ENCODE measurements at places on chromosomes 5 and 9.

- DNase-seq: no peak
Measured at GRCh38 chr9:104313396-104314110, 190.5 kb upstream of the OR13F1 start.

DNA sequence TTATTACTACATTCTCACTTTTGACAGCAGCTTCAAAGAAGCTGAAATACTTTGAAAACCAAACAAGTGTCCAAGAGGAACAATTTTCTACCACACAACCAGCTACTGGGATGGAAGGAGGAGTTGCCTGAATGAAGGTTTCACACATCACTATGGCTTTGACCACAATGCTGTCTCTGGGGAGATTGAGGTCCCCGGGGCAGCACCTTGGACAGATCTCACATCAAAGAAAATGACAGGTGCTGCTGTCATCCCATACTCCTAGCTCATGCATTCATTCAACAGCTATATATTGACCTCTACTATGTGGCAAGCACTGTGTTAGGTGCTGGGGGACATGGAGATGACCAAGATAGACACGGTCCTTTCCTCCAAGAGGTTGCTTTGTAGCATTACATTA lies 233.2 kb upstream of the RASEF start:
- no peak for DNase-seq

DNA sequence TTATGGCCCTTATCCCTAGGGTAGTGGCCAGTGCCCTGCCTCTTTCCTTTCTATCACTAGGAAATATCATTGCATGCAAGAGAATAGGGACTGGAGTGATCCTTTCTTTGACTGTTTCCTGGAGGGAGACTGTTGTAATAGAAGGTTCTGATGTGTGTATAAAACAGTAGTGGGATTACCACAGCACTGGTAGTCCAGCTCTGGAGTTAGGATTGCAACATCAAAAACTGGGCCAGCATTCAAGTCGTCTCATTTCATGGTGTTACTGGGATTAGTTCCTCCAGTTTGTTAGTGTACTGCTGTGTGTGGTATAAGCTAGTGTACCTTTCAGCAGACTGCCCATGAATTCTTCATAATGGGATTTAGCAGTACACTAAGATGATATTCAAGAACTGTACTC lies 45.8 kb downstream of the KIAA1958 start:
- DNase-seq: peak; percentile 71

DNA sequence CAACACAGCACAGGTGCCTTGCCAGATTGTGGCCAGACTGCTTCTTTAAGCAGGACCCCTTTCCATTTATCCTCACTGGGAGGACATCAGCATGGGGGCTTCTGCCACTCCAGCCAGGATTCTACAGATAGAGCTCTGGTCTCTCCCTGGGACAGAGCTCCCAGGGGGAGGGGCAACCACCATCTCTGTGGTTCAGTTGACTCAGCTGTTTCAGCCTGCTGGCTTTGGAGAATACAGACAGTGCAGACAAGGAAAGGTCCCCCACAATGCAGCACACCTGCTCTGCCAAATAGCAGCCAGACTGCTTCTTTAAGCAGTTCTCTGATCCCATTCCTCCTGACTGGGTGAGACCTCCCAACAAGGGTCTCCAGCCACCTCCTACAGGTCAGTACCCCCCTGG lies 132.8 kb downstream of the OR2K2 start:
- DNase-seq: no peak

GRCh38 chr5:140178086-140178410 lies 3.1 kb downstream of the CYSTM1 start:
- no peak for DNase-seq

DNA sequence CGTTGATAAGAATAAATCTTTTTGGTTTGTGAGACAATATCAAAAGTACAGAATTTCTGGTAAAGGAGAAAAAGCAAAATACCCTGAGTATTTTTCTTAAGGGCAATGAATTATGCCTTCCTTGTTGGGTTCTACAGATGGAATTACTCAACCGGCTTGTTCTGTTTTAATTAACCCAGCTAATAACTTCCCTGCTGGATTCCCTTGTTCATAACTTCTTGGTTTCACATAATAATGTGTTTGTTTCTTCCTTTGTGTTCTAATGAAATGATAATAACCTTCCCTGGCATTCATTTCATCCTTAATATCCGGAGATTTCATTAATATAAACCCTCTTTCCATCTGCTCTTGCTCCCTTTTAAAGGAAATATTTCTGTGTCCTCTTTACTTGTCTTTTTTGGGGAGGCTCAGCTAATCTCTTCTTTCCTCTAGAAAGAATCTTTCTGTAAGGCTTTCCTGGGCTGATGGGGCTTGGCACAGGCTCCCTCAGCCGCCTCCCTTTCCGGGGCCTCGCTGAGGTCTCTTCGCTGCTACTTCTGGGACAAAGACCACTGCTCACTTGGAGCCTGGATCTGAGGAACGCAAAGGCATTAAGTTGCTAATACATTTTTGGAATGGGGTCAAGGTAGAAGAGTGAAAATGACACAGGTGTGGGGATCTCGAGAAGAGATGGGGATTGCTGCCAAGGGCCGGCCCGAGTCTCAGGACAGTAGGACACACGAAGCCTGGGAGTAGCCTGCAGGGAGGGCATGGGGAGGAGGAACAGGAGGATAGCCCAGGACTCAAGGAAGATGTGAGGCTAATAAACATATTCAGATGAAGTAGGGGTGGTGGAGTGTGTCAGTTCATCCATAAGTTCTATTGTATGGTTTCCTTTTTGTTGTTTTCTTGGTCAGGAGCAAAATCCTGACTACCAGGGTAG lies 118.5 kb downstream of the NRG2 start:
- DNase-seq: no peak

GRCh38 chr5:53613061-53613460 lies 52.6 kb downstream of the NDUFS4 start:
- DNase-seq: no peak

GRCh38 chr5:30195036-30195435 lies 998.5 kb upstream of the CDH6 start:
- DNase-seq: no peak

DNA sequence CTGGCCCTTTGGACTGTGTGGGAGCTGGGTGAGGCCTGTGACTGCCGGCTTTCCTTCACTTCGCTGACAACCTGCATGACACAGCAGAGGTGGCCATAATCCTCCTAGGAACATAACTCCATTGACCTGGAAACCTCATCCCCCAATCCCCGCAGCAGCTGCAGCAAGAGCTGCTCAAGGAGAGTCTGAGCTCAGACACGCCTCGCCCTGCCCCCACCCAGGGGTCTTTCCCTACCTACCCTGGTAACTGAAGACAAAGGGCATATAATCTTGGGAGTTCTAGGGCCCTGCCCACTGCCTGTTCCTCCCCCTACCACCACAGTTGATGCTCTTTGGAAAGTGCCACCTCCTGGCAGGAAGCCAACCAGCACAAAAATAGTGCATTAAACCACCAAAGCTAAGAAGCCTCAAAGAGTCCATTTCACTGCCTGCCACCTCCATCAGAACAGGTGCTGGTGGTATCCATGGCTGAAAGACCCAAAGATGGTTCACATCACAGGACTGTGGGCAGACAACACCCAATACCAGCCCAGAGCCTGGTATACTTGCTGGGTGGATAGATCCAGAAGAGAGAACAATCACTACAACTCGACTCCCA lies 18.4 kb downstream of the TRIM36 start:
- no peak for DNase-seq

GRCh38 chr9:132671620-132672412 lies 1.6 kb downstream of the GTF3C4 start:
- peak; percentile 64 for DNase-seq

DNA sequence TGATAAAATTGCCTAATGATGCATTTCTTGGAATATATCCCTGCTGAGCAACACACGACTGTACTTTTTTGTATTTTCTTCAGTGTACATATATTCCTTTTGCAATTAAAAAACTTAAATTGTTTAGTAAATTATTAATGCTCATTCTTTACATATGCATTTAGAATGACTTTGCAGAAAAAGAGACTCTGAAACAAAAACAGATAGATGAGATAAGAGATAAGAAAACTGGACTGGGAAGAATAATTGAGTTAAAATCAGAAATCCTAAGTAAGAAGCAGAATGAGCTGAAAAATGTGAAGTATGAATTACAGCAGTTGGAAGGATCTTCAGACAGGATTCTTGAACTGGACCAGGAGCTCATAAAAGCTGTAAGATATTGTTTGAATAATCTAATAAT lies 32.7 kb downstream of the RAD50 start:
- no peak for DNase-seq

DNA sequence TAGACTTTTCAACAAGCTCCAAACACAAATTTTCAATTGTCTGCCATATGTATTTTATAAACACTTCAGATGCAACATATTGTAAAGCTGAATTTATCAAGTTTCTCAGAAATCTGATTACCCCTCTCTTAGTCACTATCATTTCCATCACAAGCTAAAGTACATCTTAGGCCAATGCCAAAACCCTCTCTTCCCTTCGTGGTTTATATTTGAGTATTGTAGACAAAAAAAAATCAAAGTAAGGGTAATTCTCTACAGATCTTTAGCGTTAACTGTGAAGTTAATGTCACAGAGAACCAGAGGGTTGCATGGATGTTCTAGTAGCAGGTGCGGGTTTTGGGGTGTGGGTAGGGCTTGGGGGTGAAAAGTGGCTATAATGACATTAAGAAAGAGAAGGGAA lies 387.7 kb upstream of the PTGER4 start:
- no peak for DNase-seq

DNA sequence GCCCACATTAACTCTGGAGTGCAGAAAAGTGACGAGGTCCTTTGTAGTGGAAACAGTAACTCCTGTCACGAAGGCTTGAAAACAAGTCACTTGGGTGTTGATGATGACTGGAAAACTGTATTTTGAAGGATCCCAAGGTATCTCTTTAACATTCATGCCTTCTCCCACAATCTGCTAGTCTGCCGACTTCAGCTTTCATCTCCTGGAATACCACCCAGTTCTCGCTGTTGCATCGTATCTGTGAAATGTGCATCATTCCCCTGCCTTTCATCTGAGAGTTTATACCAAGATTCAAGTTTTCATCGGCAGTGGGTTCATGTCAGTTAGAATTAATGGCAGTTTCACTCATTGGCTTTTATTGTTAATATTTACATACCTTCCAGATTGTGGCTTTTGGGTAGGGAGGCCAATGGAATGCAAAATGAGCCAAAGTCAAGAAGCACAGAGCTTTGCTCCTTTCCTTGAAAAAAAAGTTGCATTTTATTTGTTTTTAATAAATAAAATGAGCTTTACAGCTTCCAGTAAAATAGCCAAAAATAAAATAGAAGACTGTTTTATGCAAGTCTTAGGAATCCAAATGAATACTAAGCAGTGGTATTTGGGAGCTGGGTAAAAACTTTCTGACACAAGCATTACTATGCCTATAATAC lies 575.2 kb upstream of the WWC1 start:
- DNase-seq: peak; percentile 61

DNA sequence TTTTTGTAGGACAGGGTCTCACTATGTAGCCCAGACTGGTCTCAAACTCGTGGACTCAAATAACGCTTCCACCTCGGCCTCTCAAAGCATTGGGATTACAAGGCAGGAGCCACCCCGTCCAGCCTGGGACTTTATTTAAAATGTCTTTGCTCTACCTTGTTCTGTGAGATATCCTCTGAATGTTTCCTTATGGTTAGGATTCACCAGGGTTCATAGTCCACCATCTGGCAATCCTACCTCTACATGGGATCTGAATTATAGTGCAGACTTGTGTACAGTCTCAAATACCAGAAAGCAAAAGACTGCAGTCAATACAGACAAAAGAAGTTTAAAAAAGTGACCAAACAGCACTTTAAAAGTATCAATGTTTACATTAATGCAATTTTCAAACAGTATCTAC lies 10.1 kb downstream of the ISCA1 start:
- no peak for DNase-seq

DNA sequence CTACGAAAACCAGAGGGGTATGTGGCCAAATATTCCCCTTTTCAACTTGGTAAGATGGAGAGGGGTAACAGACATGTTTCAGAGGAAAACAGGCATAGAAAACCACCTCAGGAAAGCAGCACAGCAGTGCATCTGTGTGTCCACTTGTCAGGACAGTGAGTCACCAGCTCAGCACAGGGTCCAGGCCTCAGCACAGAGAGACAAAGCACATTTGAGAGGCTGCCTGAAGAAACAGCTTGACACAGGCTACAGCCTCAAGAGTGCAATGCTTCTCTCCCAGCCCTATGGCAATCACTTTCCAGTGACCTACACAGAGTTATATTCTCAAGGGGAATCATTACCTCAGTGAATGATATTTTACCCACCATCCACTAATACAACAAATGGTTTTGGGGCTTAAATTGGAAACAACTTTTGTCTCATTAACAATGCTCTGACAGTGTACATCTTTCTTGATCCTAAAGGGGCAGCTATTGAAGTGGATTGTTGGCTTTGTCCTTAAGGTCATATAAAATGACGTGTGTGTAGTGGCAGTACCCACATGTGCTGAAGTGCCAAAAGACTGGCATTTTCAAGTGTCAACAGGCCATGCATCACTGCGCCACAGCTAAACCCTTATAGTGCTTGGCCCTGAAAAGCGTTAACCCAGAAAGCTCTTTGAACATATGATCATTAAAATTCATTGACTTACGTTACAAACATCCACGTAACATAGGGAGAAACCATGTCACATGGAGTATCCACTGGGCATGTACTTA lies 46.4 kb downstream of the ERMP1 start:
- DNase-seq: no peak

GRCh38 chr9:71626395-71626794 lies 141.9 kb downstream of the CEMIP2 start:
- no peak for DNase-seq

DNA sequence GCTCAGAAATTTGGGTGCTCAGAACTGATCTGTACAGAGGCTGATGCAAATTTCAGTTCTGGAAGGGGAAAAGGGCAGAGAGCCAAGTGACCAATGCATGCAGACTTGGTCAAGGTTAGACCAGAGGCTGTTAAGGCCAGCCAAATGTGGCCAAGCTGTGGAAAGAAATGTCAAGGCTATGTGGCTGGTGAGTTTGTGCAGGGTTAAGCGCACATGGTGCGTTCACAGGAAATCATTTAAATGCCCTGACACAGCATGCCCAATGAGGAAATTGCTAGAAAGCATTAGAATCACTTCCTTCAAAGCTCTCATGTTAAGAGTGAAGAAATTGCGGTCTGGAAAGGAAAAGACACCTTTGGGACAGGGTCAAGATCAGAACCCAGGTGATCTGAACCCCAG lies 58.0 kb downstream of the PTPN3 start:
- DNase-seq: no peak

- DNase-seq: no peak
Measured at GRCh38 chr9:92944921-92945320, 2.4 kb upstream of the FGD3 start.

GRCh38 chr5:99104538-99105132 lies 175.8 kb upstream of the CHD1 start:
- DNase-seq: peak; percentile 35
